Activated CD8-positive, alpha-beta memory T cell treated with anti-CD3 and anti-CD28 coated beads, Interleukin-2, amount 50 U/mL, for 48 hours (primary cell): ENCODE measurements at places on chromosomes 7 and 10.

DNA sequence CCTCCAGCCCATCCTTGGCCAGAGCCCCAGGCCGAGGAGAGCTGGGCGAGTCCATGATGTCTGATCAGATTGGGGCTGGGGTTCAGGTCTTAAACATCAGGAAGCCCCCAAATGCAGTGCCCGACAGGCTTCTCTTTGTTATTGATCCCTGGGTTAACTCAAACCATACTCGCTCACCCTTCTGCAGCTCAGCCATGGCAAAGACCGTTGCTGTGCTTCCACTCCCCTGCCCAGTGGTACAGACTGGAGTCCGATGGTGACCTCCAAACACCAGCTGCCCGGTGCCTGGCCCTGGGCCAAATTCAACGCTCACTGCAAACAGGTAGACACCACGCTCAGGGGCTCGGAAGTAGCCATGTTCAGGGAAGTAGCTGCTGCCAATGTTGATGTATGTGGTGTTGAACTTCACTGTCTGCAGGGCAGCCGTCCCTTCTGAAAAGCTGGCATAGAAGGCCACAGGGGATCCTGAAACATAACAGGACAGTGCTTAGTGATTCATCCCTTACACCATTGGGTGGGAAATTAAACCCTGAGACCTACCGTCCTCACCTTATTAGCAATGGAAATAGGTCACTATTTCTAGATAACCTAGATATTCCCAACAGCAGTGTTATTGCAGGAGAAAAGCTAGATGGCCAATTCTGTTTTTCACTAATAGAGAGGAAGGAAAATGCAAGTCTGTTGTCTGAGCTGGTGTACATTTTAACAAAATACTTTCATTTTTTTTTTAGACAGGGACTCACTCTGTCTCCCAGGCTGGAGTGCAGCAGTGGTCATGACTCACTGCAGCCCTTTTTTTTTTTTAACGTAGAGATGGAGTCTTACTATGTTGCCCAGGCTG is 20.5 kb downstream of the MMRN2 start:
- no peak for DNase-seq

GRCh38 chr7:36929791-36930190 is 205.5 kb upstream of the AOAH start:
- DNase-seq: no peak

DNA sequence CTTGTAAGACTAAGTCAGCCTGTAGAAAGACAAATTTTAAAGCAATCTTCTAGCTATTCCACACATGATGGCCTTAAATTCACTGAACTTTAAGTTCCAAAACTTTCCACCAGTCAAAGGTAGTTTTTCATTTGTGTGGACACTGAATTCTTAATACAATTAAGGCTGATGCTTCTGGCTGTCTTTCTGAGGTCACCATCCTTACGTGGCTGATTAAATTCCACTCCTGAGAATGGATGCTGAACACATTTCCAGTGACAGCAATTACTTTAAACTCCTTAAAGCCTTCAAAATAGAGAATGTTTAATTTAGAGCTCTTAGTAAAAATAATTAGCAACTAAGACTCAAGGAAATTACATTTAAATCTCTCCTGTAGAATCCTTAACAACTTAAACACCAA is 142.6 kb upstream of the COL1A2 start:
- no peak for DNase-seq

- no peak for DNase-seq
These were observed 250.8 kb downstream of the CCDC3 start for GRCh38 chr10:12750526-12751201.

GRCh38 chr7:143171697-143172096 is 11.5 kb upstream of the TAS2R39 start:
- DNase-seq: no peak

DNA sequence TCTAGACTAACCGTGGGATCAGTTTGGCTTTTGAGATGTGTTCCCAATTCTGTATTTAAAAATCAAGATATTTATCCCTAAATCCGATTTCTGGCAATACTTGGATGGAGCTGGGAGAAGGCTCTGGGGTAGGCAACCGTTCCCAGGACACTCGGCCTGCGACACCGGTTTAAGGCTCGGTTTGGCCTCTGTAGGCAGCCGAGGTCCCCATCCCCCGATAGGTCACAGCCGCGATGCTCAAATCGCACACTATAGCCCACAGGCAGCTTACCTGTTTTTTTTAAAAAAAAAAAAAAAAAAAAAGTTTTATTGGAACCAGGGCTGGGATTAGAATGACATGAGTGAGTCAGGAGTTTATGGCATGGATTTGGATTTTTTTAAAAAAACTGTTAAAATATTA is 729 bp upstream of the TAF3 start:
- DNase-seq: no peak

DNA sequence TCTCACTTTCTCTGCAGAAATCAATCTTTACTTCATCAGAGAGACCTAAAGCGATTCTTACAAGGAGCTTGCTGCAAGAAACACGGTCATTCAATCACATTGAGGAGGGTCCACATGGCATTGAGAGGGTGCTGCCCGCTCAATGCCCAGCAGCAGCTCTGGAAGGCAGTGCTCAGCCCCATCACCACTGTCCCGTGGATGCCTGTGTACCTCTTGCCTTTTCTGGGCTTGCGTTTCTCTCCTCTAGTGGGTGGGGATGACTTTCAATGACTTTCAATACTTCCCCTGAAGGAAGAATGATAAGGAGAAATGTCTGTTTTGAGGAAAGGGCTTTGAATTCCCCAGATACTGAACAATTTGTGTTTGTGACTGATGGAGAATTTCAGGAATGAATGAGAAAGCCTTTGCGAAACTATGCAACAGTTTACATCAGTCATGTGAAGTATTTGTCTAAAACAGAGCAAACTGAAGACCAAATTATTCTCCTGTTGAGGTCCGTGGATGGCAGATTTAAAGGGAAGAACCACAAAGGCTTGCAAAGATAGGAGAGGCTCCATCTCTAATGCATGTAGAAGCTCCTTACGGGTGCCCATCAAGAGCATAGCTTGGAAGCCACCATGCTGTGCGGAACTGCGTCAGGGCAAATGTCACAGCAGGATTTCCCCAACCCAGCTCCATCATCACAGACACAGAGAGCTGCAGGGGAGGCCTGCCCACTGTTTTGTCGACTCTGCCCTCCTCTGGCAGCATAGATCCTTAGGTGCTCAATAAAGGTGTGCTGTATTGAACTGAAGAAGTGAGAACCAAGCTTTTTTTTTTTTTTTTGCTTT is 6.6 kb upstream of the ZNF22 start:
- no peak for DNase-seq

DNA sequence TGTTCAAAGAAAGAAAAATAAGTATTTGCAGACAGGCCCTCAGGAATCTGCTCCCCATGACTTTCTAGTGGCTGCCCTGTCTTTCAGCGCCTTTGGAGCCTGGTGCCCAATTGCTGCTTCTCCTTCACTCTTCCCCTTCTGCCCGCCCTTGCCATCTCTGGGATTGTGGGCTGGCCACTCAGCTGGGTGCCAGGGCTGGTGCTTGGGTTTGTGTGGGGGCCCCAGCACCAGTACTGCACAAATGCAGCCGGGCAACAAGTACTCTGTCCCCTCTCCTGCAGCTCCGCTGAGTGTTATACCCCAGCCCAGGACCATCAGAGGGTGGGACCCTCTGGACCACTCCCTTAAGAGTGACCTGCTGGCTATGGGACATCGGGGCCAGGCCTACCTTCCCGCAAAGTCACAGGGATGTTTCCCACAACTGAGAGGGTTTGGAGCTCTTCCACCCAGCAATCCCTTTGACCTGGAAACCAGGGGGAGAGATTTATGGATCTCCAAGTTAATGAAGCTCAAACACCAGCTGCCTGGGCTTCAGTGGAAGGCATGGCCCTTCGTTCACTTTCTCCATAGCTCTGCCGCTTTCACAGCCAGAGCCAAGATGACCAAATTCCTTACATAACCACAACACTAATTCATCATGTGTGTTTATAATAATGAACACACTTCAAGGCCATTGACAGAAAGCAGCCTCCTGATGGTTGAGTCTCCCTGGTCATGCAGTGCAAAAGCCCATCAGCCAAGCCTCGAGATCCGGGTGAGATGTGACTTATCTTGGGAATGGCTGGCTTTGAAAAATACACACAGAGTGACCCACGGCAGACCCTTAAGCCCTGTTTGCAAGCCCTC is 313.9 kb upstream of the ZNF32 start:
- peak; percentile 23 for DNase-seq

- no peak for DNase-seq
These were observed 304.5 kb downstream of the WDR37 start for GRCh38 chr10:1360558-1361164.

DNA sequence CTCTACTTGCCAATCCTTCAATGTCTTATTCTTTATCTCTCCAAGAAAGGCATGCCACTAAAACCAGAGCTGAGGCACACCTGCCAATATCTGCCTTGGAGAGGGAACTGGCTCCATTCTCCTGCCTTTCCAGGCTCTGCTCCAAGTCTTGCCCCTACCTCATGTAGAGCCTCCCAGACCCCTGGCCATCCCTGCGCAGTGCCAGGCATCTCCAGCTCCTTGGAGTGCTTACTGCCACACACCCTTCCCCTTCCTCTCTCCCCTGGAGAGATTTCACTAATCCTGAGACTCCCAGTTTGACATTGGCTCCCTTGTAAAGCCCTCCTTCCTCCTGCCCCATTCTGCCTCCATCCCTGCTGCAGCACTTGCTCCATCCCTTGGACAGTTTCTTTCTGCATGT is 255.2 kb upstream of the ZMIZ1 start:
- DNase-seq: no peak

DNA sequence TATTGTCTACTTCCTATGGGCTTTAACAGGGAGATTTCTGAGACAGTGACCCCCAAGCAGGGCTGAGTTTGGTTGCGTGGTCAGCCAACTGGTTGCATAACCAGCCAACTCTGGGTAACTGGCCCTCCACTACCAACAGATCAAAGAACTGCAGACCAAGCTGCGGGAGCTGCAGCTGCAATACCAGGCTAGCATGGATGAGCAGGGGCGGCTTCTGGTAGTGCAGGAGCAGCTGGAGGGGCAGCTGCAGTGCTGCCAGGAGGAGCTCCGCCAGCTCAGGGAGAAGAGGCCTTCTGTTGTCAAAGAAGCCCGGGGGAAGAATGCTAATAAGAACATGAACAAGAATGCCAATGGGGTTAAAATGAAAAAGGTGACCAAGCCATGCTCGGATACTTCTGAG is 15.7 kb upstream of the FLNC start:
- DNase-seq: no peak

GRCh38 chr10:28253169-28253785 is 49.6 kb downstream of the MPP7 start:
- DNase-seq: no peak

DNA sequence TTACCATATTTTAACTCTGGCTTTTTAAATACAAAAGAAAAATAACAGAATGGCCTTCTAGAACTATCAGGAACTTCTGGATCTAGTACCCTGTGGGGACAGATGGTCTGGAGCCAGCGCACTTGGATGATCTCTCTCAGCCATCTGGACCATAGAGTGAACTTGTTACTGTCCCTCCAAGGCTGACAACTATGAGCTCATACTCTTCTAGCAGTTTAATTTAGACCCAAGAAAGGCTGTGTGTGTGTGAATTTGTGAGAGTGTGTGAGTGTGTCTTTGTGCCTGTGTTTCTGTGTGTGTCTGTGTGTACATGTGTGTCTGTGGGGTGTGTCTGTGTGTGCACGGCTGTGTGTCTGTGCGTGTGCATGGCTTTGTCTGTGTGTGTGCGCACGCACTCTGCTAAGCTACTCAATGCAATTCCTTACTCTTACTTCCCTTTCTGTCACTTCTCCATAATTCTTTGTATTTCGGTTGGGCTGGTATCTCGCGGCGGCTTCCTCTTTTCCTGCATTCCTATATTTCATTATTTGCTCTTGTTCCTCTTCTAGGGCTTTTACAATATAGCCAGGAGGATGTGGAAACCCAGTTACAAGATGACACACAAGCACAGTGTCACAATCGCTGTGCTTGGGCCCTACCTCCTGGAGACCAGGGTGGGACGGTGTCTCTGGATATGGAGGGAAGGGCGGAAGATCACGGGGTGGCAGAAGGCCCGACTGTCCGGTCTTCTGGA is 51.9 kb downstream of the IKZF1 start:
- DNase-seq: peak; percentile 52

- DNase-seq: no peak
These were observed 82.5 kb upstream of the TMEM72 start for GRCh38 chr10:44828508-44829142.

GRCh38 chr7:37815671-37816371 is 32.6 kb upstream of the NME8 start:
- DNase-seq: no peak

DNA sequence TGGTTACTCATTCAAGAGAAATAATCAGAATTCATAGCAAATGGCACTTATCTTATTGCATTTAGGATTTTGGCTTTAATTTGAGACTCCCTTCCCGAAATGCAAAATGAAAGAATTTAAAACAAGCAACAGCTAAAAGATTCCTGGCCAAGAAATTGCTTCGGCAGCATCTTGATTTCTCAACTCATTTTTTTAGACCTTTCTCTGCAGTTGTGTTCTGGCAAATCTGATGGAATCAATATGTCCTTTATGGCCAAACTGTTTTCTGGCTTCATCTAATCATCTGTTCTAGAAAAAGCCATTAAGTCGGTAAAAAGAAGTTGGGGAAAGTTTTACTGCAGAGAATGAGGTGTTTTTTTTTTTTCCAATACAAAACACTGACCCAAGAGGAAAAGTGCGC is 172.1 kb downstream of the SLC16A9 start:
- no peak for DNase-seq

GRCh38 chr10:82266438-82266837 is 391.4 kb downstream of the NRG3 start:
- no peak for DNase-seq

GRCh38 chr7:17907014-17907413 is 33.3 kb downstream of the SNX13 start:
- DNase-seq: no peak

DNA sequence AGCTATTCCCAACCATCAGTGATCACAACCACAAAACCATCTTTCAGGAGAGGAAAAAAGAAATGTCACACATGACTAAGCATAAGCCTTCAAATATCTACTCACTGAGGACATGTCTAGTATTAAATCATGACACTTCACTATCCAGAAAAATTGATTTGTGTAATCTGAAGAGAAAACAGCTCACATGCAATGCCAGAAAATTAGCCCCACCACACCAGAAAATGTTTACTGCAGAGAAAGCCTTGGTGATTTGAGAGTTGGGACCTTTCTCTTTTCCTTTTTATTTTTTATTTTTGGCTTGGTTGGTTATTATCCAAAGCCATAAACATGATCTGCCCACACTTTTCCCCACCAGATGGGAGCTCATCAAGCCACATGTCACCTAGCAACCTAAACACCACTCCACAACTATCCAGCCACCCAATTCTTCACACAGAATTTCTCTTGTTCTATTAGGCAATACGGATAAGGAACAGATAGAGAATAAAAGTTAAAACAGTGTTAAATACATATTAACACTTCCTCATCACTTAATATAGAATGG is 3.1 kb downstream of the PARD3 start:
- no peak for DNase-seq
